Lower lobe of right lung (tissue), 2 donors: ENCODE measurements at places on chromosomes 6 and 20. TPM values are rescaled to one million over a fixed set of nuclear protein-coding genes. Genes with fewer than 3 reads are reported as not detected.

The VGLL2 gene
- not detected for total RNA-seq

The CDH4 gene
- 0.06 TPM for total RNA-seq

The CYP24A1 gene
- total RNA-seq = 0.21 TPM

The MLIP gene
- not detected for total RNA-seq

The CRIP3 gene
- total RNA-seq = 0.95 TPM

The LSM2 gene
- 30.5 TPM for total RNA-seq

The C6orf163 gene
- total RNA-seq = 4.2 TPM
